ENCODE measurements at places on chromosomes 16 and 17.

DNA sequence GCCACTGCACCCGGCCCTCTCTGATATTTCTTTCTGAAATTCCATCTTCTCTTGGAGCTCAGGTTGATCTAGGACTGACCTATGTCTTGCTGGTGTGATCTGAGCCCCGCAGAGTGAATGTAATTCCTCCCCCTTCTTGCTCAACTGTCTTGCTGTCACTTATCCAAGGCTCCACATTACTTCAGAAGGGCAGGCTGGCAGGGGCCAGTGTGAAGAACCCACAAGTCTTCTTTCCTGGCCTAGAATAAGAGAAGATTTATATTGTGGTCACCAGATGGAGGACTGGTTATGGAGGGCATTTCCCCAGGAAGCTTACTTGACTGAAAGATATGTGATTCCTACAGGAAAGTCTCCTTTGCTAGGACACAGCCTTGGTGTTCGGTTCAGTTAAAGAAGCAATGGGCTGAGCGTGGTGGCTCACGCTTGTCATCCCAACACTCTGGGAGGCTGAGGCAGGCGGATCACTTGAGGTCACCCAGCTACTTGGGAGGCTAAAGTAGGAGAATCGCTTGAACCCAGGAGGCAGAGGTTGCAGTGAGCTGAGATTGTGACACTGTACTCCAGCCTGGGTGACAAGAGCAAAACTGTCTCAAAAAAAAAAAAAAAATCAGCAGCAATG, 13.4 kb downstream of the ITGAL start:
- H3K27ac ChIP-seq = no peak overlapping the region
- no peaks in the 10 kb centered on the region for H3K27me3 ChIP-seq
- peaks cover 38% of the 10 kb centered on the region for H3K4me1 ChIP-seq

DNA sequence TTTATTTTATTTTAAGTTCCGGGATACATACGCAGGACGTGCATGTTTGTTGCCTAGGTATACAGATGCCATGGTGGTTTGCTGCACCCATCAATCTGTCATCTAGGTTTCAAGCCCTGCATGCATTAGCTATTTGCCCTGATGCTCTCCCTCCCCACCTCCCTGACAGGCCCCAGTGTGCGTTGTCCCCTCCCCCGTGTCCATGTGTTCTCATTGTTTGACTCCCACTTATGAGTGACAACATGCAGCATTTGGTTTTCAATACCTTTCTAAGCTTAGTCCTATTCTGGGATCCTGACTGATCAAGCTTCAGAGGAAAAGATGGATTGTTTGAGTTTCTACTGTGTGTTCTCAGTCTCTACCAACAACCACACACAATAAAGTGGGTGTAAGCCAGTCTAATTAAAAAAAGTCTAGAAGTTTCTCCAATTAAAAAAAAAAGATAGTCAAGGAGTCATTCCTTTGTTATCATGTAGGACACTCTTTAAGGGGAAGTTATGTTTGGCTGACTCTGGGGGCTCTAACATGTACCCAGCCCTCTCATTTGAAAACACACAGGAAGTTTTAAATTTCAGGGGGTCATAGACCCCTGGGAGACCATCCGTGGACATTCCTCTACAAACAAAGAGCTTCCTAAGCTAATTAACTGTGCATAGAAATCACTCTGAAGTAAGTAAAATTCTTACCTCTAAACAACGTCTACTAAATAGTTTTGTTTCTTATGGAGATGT, 66.3 kb upstream of the ADAMTS18 start:
- H3K27ac ChIP-seq = no peak overlapping the region
- no peak overlapping the region for H3K4me3 ChIP-seq
- no peaks in the 10 kb centered on the region for H3K4me1 ChIP-seq
- H3K27me3 ChIP-seq = peaks cover 6% of the 10 kb centered on the region
- no peaks in the 10 kb centered on the region for H3K36me3 ChIP-seq

- H3K4me3 ChIP-seq = no peak overlapping the region
- no peak overlapping the region for H3K27ac ChIP-seq
- H3K36me3 ChIP-seq = no peaks in the 10 kb centered on the region
- DNase-seq = no peak
- no peaks in the 10 kb centered on the region for H3K27me3 ChIP-seq
Observed at GRCh38 chr16:17294856-17295255, 175.9 kb downstream of the XYLT1 start.

DNA sequence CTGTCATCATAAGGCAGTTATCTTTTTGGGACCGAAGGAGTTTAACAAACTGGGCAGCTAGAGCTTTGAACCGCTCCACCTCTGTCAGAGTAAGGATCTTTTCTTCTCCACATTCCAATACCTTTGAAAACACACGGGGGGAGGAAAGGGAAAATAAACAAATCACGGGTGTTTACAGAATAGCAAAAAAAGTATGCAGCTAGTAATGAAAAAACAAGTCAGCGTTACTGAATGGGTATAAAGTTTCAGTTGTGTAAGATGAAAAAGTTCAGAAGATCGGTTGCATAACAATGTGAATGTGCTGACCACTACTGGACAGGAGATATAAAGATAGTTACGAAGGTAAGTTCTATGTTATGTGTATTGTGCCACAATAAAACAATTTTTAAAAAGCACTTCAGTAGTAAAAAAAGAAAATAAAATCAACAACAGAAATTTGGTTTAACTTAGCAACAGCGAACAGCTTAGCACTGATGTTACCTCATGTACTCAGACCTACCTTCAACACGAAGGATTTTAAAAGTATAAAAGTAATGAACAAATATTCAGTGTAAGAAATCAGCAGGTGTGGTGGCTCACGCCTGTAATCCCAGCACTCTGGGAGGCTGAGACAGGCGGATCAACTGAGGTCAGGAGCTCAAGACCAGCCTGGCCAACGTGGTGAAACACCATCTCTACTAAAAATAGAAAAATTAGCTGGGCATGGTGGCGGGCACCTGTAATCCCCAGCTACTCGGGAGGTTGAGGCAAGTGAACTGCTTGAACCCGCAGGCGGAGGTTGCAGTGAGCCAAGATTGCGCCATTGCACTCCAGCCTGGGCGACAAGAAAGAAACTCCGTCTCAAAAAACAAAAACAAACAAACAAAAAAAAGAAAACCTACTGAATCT, 34.3 kb downstream of the MARF1 start:
- no peak overlapping the region for H3K4me3 ChIP-seq
- peaks cover 70% of the 10 kb centered on the region for H3K36me3 ChIP-seq
- no peak for DNase-seq
- H3K4me1 ChIP-seq = peaks cover 10% of the 10 kb centered on the region
- H3K27ac ChIP-seq = no peak overlapping the region

GRCh38 chr16:73545755-73546154, 497.8 kb upstream of the ZFHX3 start:
- peaks cover 57% of the 10 kb centered on the region for H3K27me3 ChIP-seq
- no peak overlapping the region for H3K4me3 ChIP-seq
- no peak overlapping the region for H3K27ac ChIP-seq
- H3K4me1 ChIP-seq = no peaks in the 10 kb centered on the region
- DNase-seq = no peak
- H3K36me3 ChIP-seq = no peaks in the 10 kb centered on the region

- H3K27ac ChIP-seq = no peak overlapping the region
- peaks cover 2% of the 10 kb centered on the region for H3K4me1 ChIP-seq
- H3K27me3 ChIP-seq = peaks cover 14% of the 10 kb centered on the region
- no peaks in the 10 kb centered on the region for H3K36me3 ChIP-seq
- DNase-seq = no peak
- no peak overlapping the region for H3K4me3 ChIP-seq
Observed at GRCh38 chr17:5675625-5676421, 91.5 kb upstream of the NLRP1 start.

DNA sequence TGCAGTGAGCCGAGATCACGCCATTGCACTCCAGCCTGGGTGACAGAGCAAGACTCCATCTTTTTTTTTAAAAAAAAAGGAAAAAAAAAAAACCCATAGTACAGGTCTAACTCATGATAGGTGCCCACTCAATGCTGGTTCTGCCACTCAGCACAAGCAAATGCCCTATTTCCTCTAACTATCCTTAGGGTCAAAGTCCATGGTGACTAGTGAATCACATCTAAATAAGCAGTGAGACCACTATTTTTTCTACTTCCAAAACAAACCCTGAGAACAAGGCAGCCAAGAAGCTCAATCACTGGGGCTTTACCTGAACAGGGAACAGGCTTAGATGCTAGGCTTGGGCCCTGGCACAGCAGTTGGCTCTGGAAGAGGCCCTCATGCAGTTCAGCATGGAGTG, 3.4 kb downstream of the BLTP2 start:
- no peaks in the 10 kb centered on the region for H3K27me3 ChIP-seq
- no peak overlapping the region for H3K4me3 ChIP-seq
- H3K27ac ChIP-seq = no peak overlapping the region
- peaks cover 32% of the 10 kb centered on the region for H3K4me1 ChIP-seq

- H3K4me3 ChIP-seq = no peak overlapping the region
- H3K27me3 ChIP-seq = no peaks in the 10 kb centered on the region
- H3K27ac ChIP-seq = peak overlapping the region; percentile 35
- H3K4me1 ChIP-seq = peaks cover 37% of the 10 kb centered on the region
- no peak for DNase-seq
- peaks cover 55% of the 10 kb centered on the region for H3K36me3 ChIP-seq
Observed at GRCh38 chr17:21003007-21003621, 39.7 kb downstream of the USP22 start.

- peak overlapping the region; percentile 86 for H3K4me3 ChIP-seq
- no peak for DNase-seq
- peak overlapping the region; percentile 98 for H3K27ac ChIP-seq
- H3K4me1 ChIP-seq = peaks cover 50% of the 10 kb centered on the region
Observed at GRCh38 chr17:31320791-31321190, 631 bp downstream of the EVI2A start.

- no peaks in the 10 kb centered on the region for H3K36me3 ChIP-seq
- peak overlapping the region; percentile 34 for H3K27ac ChIP-seq
- H3K27me3 ChIP-seq = peaks cover 35% of the 10 kb centered on the region
- H3K4me1 ChIP-seq = peaks cover 19% of the 10 kb centered on the region
- H3K4me3 ChIP-seq = peak overlapping the region; percentile 70
Observed at GRCh38 chr17:15943971-15944758, 765 bp upstream of the ADORA2B start.

DNA sequence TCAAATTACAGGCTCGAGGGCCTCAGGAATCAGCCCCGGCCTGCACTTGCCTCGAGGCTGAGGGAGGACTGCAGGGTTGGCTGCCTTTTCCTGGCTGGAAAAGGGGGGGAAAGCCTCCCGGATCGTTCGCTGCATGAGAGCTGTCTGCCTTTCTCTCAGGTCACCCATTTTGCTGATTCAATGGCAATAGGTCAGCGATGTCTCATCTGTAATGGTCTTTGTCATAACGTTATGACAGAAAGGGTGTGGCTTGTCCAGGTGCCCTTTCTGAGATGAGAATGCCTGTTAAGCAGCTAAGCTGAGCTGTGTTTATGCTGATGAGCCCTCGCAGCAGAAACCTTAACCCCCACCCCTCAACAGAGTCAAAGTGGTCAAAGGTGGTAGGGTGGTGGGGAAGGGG, 81.8 kb downstream of the AKAP1 start:
- H3K4me3 ChIP-seq = no peak overlapping the region
- H3K27ac ChIP-seq = no peak overlapping the region
- H3K4me1 ChIP-seq = no peaks in the 10 kb centered on the region
- peaks cover 14% of the 10 kb centered on the region for H3K27me3 ChIP-seq
- DNase-seq = no peak
- H3K36me3 ChIP-seq = no peaks in the 10 kb centered on the region

- H3K4me3 ChIP-seq = no peak overlapping the region
- peaks cover 7% of the 10 kb centered on the region for H3K27me3 ChIP-seq
- H3K4me1 ChIP-seq = no peaks in the 10 kb centered on the region
- no peak for DNase-seq
- H3K36me3 ChIP-seq = no peaks in the 10 kb centered on the region
Observed at GRCh38 chr17:33127706-33128105, 136.1 kb downstream of the SPACA3 start.

DNA sequence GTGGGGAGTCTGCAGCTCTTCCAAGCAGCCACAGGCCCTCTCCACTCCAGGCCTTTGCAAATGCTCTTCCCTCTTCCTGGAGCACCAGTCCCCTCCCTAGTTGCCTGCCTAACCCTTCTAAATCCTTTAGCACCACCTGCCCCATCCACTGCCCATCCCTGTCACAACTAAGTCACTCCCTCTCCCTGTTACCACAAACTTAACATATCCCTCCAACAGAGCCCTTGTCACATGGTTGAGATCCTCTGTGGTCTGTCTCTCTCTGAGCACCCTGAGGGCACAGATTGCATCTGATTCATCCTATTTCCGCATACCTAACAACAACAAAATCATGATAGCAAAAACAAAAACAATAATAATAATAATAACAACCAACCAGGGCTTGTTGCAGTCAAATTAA, 11.0 kb upstream of the BEAN1 start:
- H3K36me3 ChIP-seq = peaks cover 3% of the 10 kb centered on the region
- no peak overlapping the region for H3K4me3 ChIP-seq
- H3K4me1 ChIP-seq = no peaks in the 10 kb centered on the region
- no peak for DNase-seq
- H3K27me3 ChIP-seq = no peaks in the 10 kb centered on the region

GRCh38 chr17:34113089-34113488, 142.0 kb upstream of the CCL2 start:
- no peak for DNase-seq
- no peak overlapping the region for H3K4me3 ChIP-seq
- H3K36me3 ChIP-seq = no peaks in the 10 kb centered on the region
- no peaks in the 10 kb centered on the region for H3K4me1 ChIP-seq
- no peak overlapping the region for H3K27ac ChIP-seq

GRCh38 chr17:72171703-72172667, 51.2 kb downstream of the SOX9 start:
- no peaks in the 10 kb centered on the region for H3K36me3 ChIP-seq
- H3K27me3 ChIP-seq = peaks cover 2% of the 10 kb centered on the region
- no peak overlapping the region for H3K27ac ChIP-seq

GRCh38 chr16:12148120-12148519, 171.6 kb downstream of the SNX29 start:
- no peak for DNase-seq
- H3K4me1 ChIP-seq = peaks cover 18% of the 10 kb centered on the region
- H3K36me3 ChIP-seq = no peaks in the 10 kb centered on the region
- no peaks in the 10 kb centered on the region for H3K27me3 ChIP-seq
- no peak overlapping the region for H3K27ac ChIP-seq
- H3K4me3 ChIP-seq = no peak overlapping the region

Measured in activated naive CD8-positive, alpha-beta T cell treated with anti-CD3 and anti-CD28 coated beads, Interleukin-2, amount 50 U/mL, for 24 hours (primary cell).